ENCODE measurements at places on chromosomes 1 and 21.

DNA sequence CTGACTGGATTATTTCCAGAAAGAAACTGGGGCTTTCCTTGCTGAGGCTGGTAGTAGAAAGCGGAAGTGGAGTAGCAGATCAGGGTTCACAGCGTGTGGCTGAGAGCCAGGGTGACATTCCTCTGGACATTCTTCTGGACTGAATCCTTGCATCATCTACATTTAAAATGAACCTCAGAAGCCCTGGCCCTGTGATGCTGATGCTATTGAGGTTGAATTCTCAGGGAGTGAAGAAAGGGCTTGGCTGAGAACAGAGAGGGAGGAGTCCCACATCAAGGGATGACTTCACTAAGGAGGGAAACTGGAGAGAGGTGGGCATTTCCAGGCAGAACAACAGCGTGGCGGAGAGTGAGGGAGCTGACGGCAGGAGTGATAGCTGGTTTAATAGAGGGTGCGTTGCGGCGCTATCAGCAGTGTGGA, 102.3 kb upstream of the LMO4 start:
- no peak for DNase-seq

DNA sequence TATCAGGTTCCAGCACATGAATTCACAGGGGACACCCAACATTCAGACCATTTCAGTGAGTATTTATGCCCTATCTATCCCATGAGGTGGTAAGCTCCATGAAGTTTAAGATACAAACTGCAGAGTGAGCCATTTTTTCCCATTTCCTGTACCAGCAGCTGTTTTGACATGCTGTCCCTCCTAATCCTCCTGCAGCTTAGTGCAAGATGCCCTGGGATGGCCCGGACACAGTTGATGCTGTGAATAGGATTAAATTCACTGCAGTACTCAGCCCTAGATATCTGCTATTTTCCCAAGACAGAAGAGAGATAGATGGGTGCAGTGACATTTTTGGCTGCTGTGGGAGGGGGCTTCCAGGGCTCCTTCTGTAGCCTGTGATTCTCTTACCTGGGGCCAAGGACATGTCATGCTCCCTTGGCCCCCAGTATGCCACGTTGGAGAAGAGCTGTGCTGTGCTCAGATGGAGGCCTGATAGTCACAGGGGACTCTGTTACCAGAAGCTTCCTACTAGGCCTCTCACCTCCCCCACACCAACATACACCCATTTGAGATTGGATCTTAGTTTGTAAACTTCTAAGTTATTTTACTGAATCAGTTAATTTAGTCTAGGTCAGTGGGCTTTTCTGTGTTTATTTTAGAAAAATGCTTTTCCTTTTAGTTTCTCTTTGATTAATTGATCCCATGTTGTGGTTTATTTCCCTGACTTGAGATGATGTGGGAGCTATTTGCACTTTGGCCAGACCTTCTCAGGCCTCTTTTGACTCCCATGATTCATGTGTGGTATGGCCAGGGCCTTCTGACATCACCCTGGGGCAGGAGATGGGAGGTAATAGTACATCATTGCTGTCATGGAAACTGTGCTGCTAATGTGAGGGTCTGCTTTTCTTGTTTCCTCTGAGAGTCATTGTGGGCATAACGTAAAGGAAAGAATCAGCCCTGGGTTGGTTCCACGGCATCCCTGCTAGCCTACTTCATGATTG, 92.6 kb downstream of the ST3GAL3 start:
- no peak for DNase-seq

DNA sequence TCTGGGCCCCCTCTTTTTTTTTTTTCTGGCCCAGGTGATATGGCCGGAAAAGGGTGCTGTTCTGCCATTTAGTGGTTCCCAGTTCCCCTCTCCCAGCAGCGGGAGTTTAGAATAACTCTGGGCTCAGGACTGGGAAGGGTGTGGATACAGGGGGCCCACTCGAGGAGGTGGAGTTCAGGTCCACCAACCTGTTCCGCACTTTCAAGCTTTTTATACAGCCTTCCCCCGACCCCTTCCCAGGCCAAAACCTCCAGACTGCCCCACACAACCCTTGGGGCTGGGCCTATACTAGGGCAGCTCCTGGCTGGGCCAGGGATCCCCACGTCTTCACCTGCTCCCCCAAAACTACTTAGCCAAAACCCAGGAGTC, 402 bp downstream of the PLEKHG5 start:
- no peak for DNase-seq

DNA sequence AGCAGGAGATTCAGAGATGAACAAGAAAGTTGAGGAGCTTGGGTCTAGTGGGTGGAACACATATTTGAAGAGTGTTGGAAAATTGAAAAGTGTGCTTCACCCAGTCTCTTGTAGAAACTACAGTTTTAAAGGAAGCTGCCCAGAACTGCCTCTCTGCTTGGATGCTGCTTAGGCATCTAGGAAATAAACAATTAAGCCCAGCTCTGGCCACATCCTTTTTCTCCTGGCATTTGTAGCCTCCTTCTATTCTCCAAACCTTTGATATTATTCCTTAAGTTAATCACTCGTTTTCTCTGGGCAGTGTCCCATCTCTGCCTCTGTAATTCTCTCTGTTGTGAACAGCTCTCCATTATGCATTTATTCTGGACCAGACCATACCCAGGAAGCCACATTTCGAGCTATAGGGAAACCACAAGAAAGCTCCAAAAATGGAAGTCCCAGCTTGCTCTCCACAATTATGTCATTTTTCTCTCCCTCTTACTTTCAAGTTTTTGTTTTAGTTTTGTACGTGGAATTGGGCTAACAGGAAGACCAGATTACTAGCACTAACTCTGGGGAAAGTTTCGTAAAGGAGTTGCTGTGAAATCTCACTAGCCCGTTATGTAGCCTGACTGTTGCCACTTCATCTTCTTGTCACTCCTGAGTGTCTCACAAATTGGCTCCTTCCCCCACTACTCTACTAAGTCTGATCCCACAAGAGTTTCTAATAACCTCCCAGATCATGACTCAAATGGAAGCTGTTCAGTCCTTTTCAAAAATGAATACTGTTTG, 102.2 kb downstream of the NTMT2 start:
- no peak for DNase-seq
